Activated CD8-positive, alpha-beta memory T cell treated with anti-CD3 and anti-CD28 coated beads for 24 hours (primary cell): ENCODE measurements at places on chromosomes 4 and X.

GRCh38 chr4:10703766-10704429 is 19.3 kb upstream of the CLNK start:
- no peak for DNase-seq

GRCh38 chrX:38599796-38600755 is 38.7 kb downstream of the TSPAN7 start:
- no peak for DNase-seq

- DNase-seq = no peak
Observed at GRCh38 chrX:78923198-78924015, 21.8 kb upstream of the P2RY10 start.

DNA sequence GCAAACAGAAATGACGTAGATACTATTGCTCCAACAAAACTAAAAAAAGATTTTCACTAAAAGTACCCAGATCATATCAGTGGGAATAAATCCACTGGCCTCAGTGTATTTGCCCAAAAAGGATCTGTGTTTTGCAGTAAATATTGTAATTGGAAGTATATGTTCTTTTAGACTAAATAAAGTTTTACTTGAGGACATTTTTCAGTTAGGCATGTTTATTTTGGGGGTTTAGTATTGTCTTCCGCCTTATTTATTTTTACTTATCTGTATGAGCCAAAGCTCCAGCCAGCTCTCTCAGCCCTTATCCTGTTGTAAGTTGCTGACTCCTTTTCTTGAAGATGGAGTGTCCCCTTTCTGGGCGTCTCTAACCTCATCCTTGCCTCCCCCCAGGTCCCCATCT is 49.8 kb downstream of the PTTG2 start:
- DNase-seq = no peak

- no peak for DNase-seq
Observed at GRCh38 chr4:7631288-7632014, 196.7 kb upstream of the PSAPL1 start.

DNA sequence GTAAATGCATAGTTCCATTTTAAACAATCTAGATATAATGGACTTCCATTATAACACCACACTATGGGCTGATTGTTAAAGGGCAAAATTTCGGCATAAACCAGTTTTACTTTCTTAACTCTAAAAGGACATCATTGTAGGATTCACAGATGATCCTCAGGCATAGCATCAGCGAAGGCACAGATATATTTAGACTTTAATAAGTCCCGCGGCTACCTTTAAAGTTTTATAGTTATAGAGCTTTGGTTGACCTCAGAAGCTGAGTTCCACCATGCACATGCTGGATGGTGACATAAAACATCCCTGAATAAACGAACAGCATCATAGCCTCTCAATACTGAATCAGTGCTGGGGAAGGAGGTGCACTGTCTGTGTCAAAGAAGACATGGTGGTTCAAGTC is 125.0 kb upstream of the PDLIM3 start:
- DNase-seq = no peak

DNA sequence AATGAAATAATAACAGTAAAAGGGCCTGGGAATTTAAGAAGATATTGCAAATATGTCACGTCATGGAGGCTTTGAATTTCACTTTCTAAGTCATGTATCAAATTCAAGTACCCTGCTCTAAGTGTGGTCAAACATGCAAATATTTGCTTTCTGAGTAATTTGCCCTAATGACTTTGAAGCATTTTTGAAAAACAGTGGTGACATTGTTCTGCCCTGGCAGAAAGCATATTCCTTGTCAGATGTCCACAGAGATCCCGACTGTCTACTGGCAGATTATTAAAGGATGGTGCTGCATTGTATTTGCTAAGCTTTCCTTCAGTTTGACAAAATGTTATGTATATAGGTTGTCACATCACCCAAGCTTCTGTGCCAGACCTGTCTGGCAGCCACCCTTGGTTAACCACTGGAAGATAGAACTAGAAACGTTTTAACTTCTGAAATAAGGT is 92.5 kb downstream of the ANK2 start:
- DNase-seq = no peak

- no peak for DNase-seq
Observed at GRCh38 chrX:56782352-56782751, 53.3 kb downstream of the NBDY start.

- no peak for DNase-seq
Observed at GRCh38 chr4:117478702-117479101, 393.3 kb upstream of the TRAM1L1 start.

GRCh38 chr4:69697536-69698242 is 44.6 kb upstream of the UGT2A1 start:
- no peak for DNase-seq

DNA sequence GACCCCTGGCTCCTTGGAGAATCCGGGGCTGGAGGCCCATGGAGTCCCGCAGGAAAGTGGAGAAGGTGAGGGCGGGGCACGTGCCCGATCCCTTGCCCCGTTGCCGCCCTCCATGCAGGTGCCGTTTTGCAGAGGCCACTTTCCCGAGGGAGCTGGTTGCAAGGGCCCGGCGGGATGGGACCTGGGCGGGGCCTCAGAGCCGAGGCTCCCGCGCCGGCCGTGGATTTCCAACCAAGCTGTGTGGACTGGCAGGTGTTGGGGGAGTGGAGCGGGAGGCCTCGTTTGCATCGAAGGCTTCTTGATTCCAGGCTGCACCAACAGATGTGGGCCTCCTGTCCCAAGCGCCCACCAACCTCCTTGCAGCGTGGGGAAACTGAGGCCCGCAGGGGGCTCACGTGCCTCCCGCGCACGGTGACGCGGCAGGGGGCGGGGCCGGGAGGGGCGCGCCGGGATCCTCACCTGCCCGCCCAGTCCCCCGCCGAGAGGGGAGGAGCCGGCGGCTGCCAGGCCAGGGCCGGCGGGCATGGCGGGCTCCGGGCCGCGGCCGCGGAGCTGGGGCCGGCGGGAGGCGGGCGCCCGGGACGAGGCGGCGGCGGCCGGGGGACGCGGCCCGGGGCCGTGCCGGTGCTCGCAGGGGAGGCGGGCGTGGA is 24.9 kb downstream of the SH3BP2 start:
- no peak for DNase-seq

GRCh38 chrX:130869239-130869638 is 33.8 kb downstream of the ENOX2 start:
- DNase-seq = no peak

- no peak for DNase-seq
Observed at GRCh38 chrX:12903646-12904045, 2.8 kb upstream of the TLR8 start.

GRCh38 chr4:89949782-89950387 is 55.2 kb downstream of the MMRN1 start:
- no peak for DNase-seq

- DNase-seq = no peak
Observed at GRCh38 chrX:124887572-124887971, 432.1 kb upstream of the TEX13C start.

- no peak for DNase-seq
Observed at GRCh38 chr4:158676076-158676475, 4.0 kb downstream of the ETFDH start.

- DNase-seq = no peak
Observed at GRCh38 chr4:1241936-1242505, 6.9 kb downstream of the CTBP1 start.

- no peak for DNase-seq
Observed at GRCh38 chr4:75733369-75733768, 9.0 kb downstream of the USO1 start.

DNA sequence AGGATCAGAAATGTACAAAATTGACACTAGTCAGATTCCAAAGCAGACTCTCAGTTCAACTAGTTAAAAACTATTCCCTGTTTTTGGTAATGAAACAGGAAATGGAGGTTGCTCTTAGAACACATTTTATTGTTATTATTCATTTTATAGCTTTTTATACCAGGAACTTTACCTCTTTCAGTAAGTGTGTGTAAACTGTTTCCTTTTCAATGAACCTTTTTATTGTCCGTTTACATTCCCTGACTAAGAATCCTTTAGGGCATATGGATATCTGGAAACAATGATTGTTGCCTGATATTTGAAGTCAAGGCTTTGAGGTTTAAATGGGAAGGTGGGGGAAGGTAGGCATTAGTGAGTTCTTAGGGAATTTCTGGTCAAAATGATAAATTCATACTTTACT is 1511.4 kb downstream of the ADGRL3 start:
- no peak for DNase-seq

DNA sequence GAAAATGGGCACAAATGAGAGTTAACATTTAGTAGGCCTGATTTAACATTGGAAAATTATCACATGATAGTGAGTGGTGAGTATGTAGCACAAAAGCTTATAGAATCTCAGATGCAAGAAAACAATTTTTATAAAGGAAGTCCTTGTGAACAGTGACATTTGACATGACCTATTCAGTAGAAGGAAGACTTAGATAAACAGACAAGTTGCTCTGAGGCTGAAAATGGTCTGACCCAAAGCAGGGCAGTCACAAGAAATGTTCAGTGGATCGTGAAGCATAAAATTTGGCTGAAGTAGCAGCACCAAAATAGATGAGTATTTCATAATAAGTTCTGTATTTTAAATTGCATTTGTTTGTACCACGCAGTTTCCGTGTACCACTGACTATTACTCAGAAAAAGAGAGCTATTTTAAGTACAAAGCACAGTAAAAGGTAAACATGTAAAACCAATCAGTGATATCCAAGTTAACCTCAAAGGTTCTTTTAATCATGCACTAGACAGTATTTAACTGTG is 605.7 kb upstream of the PABPC4L start:
- DNase-seq = no peak

- no peak for DNase-seq
Observed at GRCh38 chr4:37689353-37690095, 3.3 kb upstream of the RELL1 start.

DNA sequence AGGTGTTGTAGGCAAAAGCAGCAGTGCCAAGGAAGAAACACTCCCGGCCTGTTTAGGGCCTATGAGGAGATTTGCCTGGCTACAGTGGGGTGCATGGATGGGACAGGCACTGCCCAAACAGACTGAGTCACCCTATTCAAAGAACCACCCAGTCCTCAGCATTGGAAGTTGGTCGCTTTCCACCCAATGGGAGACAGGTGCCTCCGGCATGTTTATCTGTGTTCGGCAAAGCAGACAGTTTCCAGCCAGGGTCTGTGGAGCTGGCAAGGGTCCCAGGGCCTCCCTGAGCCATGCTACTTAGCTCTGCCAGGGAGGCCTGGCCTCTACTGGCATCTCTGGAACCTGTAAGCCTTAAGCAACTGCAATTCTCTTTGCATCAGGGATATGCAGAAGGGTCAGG is 165.1 kb upstream of the ATP6AP2 start:
- DNase-seq = no peak

- no peak for DNase-seq
Observed at GRCh38 chr4:21134994-21135393, 434.7 kb downstream of the PACRGL start.

- no peak for DNase-seq
Observed at GRCh38 chr4:48175328-48175727, 41.3 kb upstream of the TXK start.

GRCh38 chrX:20227116-20227515 is 39.6 kb downstream of the RPS6KA3 start:
- DNase-seq = no peak

- no peak for DNase-seq
Observed at GRCh38 chr4:875818-876423, 50.0 kb upstream of the CPLX1 start.

GRCh38 chr4:73251384-73251783 is 7.2 kb downstream of the ANKRD17 start:
- DNase-seq = no peak

- DNase-seq = no peak
Observed at GRCh38 chr4:169438057-169438480, 167.3 kb upstream of the SH3RF1 start.

DNA sequence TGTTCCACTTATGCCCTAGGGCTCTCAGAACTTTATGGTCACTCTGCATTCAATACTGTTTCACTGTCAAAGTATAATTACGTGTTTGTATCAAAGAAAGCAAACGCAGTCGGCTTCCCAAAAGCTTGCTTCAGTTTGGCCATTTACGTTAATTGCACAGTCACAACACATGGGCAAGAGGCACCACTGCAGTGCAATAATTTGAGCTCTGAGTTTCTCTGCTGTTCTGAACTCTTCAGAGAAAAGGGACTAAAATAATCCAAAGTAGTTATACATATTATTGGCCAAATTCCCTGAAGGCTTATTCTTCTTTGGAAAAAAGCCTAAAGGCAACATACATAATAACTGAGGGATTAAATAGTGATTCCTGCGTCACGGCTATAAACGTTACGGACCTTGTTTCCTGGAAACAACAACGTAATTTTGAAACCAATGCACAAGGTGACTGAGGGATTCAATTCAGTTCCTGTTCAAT is 51.3 kb downstream of the RNF150 start:
- no peak for DNase-seq

DNA sequence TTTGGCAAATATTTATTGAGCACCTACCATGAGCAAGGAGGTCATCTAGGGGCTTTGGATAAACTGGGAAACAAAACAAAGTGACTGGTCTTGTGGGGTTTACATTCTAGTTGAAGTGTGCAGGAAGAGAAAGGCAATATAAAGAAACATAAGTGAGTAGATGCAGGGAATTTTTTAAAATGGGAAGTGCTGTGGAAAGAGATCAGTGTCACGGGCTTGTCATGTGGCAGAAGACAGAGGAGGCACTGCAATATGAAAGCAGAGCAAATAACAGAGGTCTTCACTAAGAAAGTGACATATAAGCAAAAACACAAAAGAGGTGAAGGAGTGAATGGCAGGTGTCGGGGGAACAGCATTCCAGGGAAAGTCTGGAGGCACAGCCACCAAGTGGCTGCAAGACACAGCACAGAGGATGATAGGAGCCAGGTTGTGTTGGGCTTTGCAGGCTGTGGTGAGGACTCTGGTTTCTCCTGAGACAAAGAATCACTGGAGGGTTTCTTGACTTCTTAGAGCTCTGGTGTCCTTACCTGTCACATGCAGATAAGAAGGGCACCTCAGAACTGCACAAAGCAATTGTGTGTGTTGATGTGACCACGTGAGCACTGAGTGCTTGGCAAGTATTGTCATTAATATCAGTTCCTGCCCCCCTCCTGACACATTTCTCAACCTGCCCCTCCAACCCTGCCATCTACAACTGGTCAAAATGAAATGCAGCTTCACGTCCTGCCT is 143.5 kb downstream of the TSPAN5 start:
- DNase-seq = no peak

DNA sequence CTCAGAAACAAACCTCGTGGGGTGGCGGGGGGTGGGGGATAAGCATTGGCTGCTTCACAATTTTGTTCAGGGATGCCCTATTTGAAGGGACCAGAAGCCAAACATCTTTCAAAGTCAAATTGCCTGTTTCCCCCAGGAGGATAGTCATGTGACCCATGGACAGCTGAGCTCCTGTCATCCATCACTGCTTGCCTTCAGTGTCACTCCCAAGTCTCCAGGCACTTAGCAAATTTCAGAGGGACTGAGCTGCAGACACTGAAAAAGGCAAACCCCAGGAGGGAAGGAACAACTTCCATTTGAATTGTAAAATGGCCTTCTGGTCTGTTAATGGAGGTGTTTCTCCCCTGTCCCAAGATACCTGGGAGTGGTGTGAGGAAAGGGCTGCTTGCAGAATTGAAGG is 73.4 kb downstream of the FRMPD3 start:
- no peak for DNase-seq

GRCh38 chr4:30429813-30430761 is 290.1 kb upstream of the PCDH7 start:
- no peak for DNase-seq

GRCh38 chrX:48971249-48972219 is at the start of gene KCND1:
KCND1 (minus strand) TSS chrX:48971844; CDS start chrX:48970271, 1,573 bp downstream.
- no peak for DNase-seq

- no peak for DNase-seq
Observed at GRCh38 chr4:22363036-22363435, 152.8 kb downstream of the ADGRA3 start.
